ENCODE measurements at places on chromosomes 5 and 9. TPM values are rescaled to one million over a fixed set of nuclear protein-coding genes. Genes with fewer than 3 reads are reported as not detected.

The HDHD3 gene
- polyA plus RNA-seq, result 39.7 TPM

The MSX2 gene
- polyA plus RNA-seq, result 1.0 TPM

The CCL27 gene
- 1.1 TPM for polyA plus RNA-seq

The ZFP62 gene
- polyA plus RNA-seq, result 74.6 TPM

The RXFP3 gene
- 0.12 TPM for polyA plus RNA-seq

The PRSS3 gene
- 3.6 TPM for polyA plus RNA-seq

The IFNA21 gene
- not detected for polyA plus RNA-seq

The KIF4B gene
- 0.28 TPM for polyA plus RNA-seq

The IRX1 gene
- polyA plus RNA-seq, result 23.9 TPM

The GLRA1 gene
- 0.13 TPM for polyA plus RNA-seq

The PARP8 gene
- 17.5 TPM for polyA plus RNA-seq

All from left kidney (tissue), 8 donors.